ENCODE measurements at places on chromosomes 6 and 20. TPM values are rescaled to one million over a fixed set of nuclear protein-coding genes. Genes with fewer than 3 reads are reported as not detected.

DNA sequence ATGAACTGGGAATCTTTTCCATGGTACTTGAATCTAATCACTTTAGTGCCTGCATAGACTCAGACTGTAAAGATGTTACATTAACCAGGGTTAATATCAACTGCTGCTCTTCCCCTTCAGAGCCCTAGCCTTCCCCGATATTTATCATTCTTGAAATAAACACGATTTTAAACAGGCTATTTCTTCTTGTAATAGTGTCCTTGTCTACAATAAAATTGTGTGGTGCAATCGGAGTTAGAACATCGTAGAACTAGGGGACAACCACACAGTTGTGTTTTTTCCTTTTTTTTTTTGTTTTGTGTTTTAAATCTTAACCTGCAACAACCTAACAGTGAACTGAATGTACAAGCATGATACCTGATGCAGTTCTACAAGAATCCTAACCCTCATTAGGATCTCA lies 4.5 kb downstream of the GJA1 start:
- DNase-seq: no peak

DNA sequence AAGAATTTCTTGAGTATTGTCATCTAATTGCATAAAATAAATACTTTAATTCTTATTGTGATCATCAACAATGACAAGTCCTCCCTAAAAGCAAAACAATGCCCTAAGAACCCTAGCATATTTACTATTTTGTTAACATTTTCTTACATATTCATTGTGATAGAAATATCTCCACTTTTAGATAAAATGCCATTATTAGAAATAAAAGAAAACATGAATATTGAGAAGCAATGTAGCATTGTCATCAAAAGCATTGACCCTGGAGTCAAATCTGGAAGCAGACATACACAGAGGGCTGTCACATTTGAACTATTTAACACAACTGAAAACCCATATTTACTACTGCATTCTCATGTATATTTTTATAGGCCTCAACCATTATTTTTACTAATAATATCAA lies 257.7 kb downstream of the SYNE1 start:
- no peak for DNase-seq

- DNase-seq: no peak
Observed at GRCh38 chr6:163309491-163310026, 105.0 kb upstream of the QKI start.

DNA sequence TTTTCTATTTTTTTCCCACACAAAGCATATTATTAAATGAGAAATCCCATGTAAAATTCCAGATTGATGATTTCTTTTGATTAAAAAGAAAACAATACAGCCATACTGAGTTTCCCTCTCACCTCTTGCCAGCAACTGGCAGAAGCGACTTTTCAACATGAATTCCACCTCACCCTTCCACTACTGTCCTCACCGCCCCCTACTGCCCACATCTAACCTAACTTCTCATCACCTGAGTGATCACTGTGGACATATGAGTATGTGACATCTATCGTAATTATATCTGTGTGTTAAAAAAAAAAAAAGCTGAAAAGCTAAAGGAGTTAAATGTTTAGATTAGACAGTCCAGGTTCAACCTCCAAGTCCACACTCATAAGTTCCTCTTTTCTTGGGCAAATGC lies 528.6 kb downstream of the PRKN start:
- DNase-seq: no peak

RAET1G gene
- total RNA-seq: not detected

DNA sequence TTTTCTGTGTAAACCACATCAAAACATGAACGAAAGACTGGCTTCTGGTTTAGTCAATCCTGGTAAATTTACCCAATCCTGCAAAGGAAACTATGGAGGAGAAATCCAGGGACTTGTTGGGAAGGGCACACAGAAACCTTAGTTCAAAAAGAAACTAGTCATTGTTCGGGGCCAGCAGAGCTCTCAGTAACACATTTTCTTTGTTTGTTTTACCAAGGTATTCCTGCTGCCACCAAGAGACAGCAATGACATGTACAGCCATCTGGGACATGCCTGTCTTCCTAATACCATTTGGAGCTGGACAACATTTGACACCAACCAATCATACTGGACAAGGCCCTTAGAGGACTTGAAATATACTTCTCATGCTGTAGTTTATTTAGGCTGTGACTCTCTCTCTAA lies 8.3 kb downstream of the OARD1 start:
- no peak for DNase-seq

- no peak for DNase-seq
Observed at GRCh38 chr20:6838181-6838826, 70.8 kb downstream of the BMP2 start.

- no peak for DNase-seq
Observed at GRCh38 chr6:166476061-166476591, 93.4 kb upstream of the MPC1 start.

GRCh38 chr20:43909720-43910119 lies 4.9 kb upstream of the TOX2 start:
- DNase-seq: no peak

COL20A1 gene
- total RNA-seq: not detected

FAXC gene
- not detected for total RNA-seq

GRCh38 chr20:19765913-19766312 lies 7.9 kb downstream of the RIN2 start:
- DNase-seq: no peak

GRCh38 chr6:12010635-12011275 lies 1.4 kb upstream of the HIVEP1 start:
- no peak for DNase-seq

DNA sequence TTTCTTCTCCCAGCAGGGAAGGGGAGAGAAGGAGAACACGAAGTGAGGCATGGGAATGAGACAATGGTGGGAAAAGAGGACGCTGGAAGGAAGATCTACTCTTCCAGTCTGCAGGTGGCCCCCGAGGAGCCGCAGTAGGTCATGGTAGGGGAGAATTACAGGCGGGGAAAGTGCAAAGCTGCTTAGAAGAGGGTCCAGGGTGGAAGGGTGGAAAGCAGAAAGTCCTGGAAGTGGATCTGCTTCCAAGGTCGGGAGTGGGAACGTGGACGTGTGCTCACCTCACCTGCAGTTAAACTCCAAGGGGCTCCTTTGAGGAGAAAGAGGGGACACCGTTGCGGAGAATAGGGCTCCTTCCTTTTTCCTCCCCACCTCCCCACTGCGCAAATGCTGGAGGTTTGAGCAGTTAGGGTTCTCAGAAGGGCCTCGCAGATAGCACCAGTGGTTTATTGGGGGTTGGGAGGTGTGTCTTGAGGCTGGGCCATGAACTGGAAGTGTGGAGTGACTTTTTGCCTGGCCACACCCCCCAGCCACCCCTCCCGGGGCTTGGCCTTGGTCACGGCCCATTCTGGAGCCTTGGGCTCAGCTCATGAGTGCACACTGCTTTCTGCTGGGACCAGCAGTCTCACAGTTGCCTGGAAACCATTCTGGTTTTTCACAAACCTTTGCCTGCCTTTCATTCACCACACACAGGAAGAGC lies 100.4 kb upstream of the MLN start:
- DNase-seq: peak; percentile 97

GRCh38 chr6:56766806-56767178 lies 124.1 kb upstream of the DST start:
- no peak for DNase-seq

DNA sequence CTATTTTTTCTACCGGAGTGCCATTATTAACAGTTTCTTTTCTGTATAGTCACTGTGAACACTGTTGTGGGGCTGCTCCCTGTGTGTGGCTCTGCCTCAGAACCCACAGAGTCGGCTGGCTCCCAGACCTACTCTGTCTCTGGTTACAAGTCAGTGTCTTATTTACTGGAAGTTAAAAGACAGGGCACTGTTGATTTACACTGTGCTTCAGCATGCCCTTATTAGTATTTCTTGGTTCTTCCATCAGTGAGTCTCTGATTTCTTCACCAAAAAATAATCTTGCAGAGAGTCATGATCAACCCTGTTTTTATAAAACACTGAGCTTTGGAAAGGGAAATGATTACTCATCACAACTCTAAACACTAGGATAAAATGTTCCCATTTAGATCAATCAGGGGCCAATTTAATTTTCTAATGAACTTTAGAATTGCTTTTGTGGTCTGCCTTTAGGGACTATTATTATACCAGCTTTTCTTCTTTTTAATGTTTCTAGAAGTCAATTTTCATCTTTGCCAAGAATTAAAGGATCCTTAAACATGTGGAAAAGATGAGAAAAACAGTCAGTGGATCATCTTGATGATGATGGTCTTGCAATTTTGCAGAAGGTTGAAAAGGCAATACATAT lies 92.6 kb downstream of the UTRN start:
- DNase-seq: peak; percentile 30

- DNase-seq: no peak
Observed at GRCh38 chr20:15700147-15700765, 873.0 kb downstream of the KIF16B start.

DNA sequence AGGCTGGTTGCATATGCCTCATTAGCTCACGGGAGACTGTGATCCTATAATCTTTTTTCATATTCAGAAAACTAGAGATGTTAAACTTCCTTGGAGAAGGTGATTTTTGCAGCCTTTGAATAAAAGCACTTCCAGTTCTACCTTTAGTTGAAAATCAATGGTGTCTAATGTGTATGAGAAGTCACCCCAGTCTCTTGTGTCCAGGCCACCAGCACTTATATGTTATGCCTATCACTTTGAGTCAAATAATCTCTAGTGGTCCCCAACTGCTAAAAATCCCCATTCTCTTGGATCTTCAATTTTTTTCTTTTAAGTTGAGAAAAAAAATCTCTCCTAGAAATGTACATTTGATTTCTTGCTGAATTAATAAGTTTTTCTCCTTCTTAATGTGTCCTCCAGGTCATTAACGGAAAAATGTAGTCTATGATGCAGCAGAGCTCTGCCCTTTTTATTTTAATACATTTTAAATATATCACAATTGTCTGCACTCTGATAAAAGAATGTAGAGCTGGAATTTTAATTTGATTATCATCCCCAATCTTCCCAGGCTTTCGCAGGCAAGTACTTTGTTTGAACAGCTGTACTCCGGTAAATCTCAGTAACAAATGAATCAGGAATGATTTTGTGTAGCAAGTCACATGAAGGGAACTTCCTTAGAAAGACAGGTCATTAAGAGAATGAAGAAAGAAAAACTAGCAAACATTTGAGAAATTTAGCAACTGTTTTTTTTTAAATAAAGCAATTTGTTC lies 147.0 kb downstream of the SOX4 start:
- DNase-seq: no peak

GRCh38 chr20:39986173-39986904 lies 702.7 kb downstream of the MAFB start:
- DNase-seq: no peak

DNA sequence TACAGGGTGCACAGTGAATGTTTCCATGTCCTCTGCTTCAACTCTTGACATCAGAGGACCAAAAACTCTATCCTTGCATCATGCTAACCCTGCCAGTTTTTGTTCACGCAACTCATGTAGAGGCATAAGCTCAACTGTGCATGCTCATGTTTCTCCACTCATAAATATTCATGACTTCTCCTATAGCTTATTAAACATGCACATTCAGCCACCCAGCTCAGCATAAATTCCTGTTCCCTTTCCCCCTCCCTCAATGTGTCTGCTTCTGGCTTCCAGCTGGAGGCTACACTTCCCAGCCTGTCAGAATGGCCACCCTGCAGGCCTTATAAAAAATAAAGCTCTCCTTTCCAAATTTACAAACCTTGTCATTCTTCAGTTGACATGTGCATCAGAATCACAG lies 154.6 kb downstream of the KIF16B start:
- DNase-seq: no peak

- DNase-seq: no peak
Observed at GRCh38 chr6:170437719-170438401, 115.2 kb downstream of the PSMB1 start.

SMAP1 gene
- total RNA-seq: 38.7 TPM

SLC32A1 gene
- not detected for total RNA-seq

TTK gene
- total RNA-seq: 40.9 TPM

DNA sequence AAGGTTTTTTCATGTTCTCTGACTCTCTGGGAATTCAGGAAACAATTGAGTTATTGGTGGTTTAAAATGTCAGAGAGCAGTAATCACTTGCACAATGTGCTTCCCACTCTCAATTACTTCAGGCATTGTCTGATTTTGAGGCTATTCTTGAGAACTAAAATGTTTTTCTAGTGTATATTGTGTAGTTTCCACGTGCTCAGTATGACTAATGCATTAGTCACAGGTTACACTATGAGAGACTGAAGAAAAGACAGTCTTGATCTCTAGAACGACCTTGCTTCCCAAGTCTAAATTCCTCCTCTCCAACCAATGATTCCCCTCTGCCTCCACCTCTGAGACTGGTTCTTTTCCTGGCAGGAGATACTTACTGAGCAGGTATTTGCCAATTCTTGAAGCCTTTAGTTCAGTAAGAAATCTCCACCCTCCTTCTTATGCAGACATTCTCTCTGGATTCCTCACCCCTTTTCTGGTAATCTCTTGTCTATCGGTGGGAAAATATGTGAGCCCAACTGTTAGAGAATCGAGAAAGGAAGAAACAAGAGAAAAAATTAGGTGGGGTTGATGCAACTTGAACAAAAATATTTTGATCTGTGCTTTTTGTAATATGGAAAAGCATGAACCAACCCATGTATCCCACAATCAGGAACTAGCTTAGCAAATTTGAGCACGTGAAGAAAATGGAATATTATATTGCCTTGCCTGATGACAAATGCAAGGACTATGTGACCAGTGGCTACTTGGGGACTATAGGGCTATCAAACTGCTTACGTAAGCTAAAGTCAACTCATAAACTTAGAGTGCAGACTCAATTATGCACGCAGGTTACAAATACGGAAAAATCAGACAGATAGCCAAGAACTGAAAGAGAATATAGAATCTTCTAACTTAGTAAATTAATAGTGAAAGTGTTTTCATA lies 61.1 kb upstream of the SLC22A16 start:
- DNase-seq: no peak

DNA sequence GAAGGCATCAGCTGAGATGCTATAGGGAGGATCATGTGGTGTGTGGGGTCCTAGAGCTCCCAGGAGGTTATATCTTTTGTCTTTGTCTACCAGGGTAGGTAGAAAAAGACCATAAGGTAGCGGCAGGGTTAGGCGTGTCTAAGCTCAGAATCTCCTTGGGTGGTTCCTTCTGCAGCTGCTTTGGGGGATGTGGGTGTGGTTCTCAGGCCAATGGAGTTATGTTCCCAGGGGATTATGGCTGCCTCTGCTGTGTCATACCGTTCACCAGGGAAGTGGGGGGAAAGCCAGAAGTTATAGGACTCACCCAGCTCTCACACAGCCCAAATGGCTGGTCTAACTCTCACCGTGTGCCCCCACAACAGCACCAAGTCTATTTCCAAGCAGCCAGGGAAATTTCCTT lies 107.4 kb upstream of the ADGRB3 start:
- no peak for DNase-seq

GRCh38 chr6:119283979-119284545 lies 65.5 kb downstream of the MAN1A1 start:
- no peak for DNase-seq

DNA sequence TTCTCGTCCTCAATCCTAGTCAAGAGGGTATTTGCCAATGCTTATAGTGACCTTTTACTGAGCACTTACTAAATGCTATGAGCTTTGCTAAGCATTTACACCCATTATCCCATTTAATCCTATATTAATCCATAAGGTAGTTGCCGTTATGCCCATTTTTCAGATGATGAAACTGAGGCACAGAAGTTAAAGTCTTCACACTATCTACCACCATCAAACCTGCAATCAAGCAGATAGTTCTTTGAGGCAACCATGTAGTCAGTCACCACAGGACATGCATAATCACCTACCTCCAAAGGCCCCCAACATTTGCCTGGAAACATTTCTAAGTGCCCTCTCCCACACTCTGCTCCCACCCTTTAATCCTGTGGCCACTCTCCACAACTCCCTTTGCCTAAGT lies 149.6 kb downstream of the LY86 start:
- no peak for DNase-seq

All from activated CD8-positive, alpha-beta T cell treated with anti-CD3 and anti-CD28 coated beads, Interleukin-2, amount 10 ng/mL, durations not matched to agents 7 days and 5 days (primary cell).